ENCODE measurements at places on chromosomes 7 and 10.

DNA sequence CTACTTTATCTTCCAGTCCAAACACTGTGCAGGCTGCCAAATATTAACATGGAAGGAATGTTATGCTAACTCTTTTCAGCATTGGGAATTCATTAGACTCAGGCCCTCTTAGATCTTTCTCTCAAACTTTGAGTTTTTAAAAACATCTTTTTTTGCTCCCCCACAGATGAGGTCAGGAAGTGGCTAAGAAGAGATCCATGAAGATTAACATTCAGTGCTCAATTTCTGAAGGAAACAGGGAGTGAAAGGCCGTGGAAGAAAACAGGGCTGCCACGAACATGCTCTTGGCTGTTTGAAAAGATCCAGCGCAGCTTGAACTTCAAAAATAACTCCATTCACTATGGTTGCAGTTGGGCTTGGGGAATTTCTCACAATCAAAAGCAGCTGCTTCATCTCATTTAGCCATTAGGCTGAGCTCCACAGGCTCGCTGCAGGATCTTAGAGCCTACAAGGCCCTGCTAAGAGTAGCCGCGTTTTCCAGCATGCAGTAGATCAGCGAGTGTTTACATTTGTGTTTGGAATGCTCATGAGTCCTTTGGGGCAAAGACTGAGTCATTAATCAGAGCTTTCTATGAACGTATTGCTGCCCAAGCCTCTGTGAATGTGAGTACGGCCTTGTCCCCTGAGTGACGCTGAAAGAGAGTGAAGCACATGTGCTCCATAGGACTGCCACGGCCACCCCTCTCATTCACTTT lies 41.2 kb upstream of the TNS3 start:
- no peak for DNase-seq

- no peak for DNase-seq
These were observed 65.1 kb downstream of the SPAG6 start for GRCh38 chr10:22410394-22410793.

- no peak for DNase-seq
These were observed 83.7 kb upstream of the ATP6V0A4 start for GRCh38 chr7:138881579-138882188.

GRCh38 chr7:65503434-65504152 lies 129.9 kb downstream of the ZNF92 start:
- DNase-seq = no peak

DNA sequence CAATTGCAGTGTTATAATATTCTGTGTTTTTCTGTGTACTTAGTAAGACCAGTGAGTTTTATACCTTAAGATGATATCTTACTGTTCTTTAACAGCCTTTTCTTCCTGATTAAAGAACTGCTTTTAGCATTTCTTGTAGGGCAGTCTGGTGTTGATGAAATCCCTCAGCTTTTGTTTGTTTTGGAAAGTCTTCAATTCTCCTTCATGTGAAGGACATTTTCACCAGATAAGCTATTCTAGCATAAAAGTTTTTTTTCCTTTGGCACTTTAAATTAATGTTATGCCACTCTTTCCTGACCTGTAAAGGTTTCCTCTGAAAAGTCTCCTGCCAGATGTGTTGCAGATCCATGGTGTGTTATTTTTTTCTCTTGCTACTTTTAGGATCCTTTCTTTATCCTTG lies 1059.8 kb downstream of the LRMDA start:
- no peak for DNase-seq

GRCh38 chr10:86311190-86311589 lies 55.4 kb downstream of the GRID1 start:
- peak; percentile 33 for DNase-seq

GRCh38 chr10:76643511-76643911 lies 994.1 kb downstream of the KCNMA1 start:
- no peak for DNase-seq

DNA sequence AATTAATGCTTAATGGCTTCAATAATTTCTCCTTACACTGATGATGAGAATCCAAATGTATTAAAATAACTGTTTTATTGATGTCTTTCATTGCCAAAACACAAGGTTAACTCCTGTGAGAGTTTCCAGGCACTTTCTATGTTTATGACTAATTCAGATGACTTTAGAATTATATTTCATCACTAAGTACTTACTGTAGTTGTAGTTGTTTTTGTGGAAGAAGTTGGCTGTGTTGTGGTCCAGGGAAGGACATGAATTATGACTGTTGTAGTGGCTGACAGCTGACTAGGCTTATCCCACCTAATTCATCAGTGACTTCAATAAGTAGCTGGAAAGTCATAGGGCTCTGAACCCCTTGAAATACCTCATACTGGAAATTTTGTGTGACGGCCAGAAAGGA lies 254.8 kb downstream of the HGF start:
- DNase-seq = no peak

All from chondrocyte (in vitro differentiated cells).